ENCODE measurements at places on chromosomes 4 and X.

DNA sequence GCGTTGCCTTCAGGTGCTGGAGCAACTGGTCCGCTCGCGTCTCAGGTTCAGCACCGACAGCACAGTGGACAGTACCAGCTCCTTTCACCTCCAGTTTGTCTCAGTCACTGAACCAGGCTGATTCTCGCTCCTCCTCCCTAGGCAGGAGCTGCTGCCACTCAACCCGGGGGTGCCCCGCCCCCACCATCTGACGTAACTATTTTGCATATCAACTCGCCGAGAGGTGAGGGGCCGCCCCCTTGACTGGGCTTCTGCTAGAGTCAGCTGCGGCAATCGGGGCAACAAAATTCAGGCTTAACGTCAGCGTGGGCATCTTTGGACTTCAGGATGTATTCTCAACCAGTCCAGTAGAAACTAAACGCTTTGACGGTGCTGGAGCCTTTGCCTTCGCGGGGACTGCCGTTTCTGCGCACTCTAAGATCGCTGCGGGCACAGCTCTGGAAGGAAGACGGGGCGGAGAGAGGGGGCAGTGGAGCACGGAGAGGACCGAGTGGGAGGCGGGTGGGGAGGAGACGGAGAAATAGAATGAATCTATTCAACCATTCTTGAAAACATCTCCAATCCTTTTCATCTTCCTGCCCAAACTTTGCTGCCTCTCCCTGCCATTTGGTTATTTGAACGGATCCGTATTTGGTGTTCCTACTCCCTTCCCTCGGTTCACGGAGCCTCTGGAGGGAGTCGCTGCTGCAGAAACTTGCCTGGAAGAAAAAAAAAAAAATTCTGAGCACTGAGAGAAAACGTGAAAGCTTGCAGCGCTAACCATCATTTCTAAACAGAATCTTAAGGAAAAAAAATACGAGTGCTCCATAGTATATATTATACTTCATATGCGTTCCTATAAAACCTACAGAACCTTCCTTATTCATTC lies at the start of gene FSTL5:
Gene FSTL5, minus strand, starts transcription at position 109 of the 868 bp plus-strand sequence. CDS start 52,604 bp downstream, outside the sequence.
- peak within 1 kb of the TSS; percentile 50 for H3K4me3 ChIP-seq
- H3K36me3 ChIP-seq, result no peaks in the 10 kb centered on the region
- H3K4me1 ChIP-seq, result no peaks in the 10 kb centered on the region
- no peaks in the 10 kb centered on the region for H3K27me3 ChIP-seq
- H3K27ac ChIP-seq, result no peak within 1 kb of the TSS
- peak; percentile 81 for DNase-seq

- H3K4me3 ChIP-seq, result no peak overlapping the region
- no peaks in the 10 kb centered on the region for H3K27me3 ChIP-seq
- H3K4me1 ChIP-seq, result peaks cover 3% of the 10 kb centered on the region
- H3K36me3 ChIP-seq, result no peaks in the 10 kb centered on the region
These were observed 193.0 kb upstream of the C1QTNF7 start for GRCh38 chr4:15234856-15235126.

GRCh38 chrX:44580466-44580865 lies 37.8 kb upstream of the FUNDC1 start:
- no peak overlapping the region for H3K4me3 ChIP-seq
- H3K27me3 ChIP-seq, result no peaks in the 10 kb centered on the region
- H3K27ac ChIP-seq, result no peak overlapping the region
- no peak for DNase-seq
- H3K36me3 ChIP-seq, result no peaks in the 10 kb centered on the region

DNA sequence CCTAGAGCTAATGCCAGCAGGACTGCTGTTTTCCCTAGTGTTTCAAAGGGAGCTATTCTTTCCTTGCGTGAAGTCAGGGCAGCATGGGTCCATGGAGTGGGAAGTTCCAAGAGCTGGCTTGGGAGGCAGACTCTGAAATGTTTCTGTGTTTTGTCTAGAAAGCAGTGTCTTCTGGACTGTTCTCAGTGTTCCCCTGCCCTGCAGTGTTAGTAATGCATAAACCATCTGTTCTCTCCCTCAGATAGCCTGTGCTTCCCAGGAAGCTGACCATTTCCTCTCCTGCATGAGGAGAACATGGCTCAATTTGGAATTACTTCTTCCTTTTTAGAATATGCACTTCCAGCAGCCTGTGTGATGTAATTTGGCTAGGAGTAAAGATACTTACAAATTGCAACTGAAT lies 116.7 kb upstream of the CXCL13 start:
- H3K27me3 ChIP-seq, result no peaks in the 10 kb centered on the region
- H3K4me3 ChIP-seq, result no peak overlapping the region
- H3K36me3 ChIP-seq, result no peaks in the 10 kb centered on the region
- no peak overlapping the region for H3K27ac ChIP-seq

DNA sequence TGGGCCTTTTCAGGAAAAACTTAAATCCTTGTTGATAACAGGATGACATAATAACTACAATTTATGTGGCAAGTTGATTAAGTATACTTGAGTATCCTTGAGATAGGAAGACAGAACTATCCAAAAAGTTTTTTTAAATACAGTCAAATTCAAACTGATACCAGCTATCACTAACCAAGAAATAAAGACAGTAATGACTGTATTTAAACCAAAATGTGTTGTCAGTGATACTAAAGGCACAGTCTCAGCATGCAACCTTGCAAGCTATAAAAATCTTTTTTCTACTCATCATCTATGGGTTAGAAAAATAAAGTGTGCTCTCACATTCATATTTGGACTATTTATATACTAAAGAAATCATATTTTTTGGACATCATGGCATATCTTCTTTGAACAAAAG lies 64.7 kb downstream of the PAPSS1 start:
- H3K4me1 ChIP-seq, result no peaks in the 10 kb centered on the region
- DNase-seq, result no peak
- no peaks in the 10 kb centered on the region for H3K27me3 ChIP-seq
- H3K36me3 ChIP-seq, result no peaks in the 10 kb centered on the region
